ENCODE measurements at places on chromosomes 2 and 18.

DNA sequence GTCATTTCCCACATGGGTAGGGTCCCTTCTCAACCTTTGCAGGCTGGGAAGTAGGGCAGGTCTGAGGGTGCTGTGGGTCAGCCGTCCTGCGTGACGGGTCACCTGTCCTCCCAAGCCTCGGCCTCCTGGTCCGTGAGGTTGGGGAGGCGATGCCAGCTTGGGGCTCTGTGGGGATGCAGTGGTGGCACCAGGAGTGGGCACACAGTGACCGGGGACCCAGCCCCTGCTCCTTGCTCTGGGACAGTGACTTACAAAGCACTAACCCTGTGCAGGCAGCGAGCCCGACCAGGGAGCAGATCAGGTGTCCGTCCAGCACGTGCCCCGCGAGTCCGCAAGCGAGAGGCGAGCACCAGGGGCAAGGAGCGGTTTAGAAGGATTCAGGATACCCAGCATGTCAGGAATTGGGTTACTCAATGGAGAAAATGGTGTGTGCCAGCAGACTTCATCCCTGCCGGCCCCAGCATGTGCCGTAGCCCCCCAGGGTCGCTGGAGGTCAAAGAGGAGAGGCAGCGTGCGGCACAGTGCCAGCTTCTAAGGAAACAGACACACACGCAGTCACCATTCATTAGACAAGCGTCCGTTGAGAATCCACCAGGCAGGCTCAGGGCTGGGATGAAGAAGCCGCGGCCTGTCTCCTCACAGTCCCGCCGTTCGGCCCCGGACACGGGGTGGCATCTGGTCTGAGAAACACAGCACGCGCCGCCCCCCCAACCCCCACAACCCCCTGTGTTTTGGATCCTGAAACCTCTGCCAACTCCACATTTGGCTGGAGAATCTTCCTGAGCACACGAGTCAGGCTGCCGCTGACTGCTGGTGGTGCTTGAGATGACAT is 11.7 kb downstream of the COLEC11 start:
- DNase-seq = no peak

- DNase-seq = no peak
Measured at GRCh38 chr2:171016125-171016524, 87.1 kb downstream of the GORASP2 start.

DNA sequence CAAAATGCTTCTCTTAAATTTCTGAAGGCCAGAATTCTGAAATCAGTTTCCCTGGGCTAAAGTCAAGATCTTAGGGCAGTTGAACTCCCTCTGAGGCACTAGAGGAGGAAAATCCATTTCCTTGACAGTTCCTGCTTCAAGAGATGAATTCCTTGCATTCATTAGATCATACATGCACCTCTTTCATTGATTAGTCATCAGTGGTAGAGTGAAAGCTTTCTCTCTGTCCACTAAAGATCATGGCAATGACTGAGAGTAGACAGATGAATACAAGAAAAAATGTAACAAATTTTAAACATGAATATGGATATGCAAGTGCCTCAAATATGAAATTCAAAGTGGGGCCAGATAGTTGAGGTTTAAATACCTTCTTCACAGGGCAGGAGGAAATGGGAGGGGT is 693.4 kb upstream of the TMEFF2 start:
- DNase-seq = no peak

GRCh38 chr18:11857177-11857887 is 6.1 kb downstream of the CHMP1B start:
- DNase-seq = no peak

- no peak for DNase-seq
Measured at GRCh38 chr2:41828052-41828643, 219.7 kb upstream of the PKDCC start.

DNA sequence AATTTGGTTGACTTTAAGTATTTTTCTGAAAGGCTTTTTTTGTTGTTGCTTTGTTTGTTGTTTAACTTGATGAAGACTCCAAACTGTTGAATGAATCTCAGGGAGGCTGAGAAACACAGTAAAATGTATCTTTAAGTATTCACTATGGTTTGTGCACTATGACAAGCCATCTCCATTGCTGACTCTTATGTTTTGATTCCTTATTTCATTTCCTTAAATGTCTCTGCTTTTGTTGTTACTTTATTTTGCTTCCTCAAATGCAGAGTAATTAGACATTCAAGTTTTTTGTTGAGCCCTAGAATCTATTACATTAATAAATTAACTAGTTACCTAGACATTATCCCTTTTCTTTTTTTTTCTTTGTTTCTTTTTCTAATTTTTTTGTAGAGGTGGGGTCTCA is 46.3 kb upstream of the SLC39A10 start:
- no peak for DNase-seq

DNA sequence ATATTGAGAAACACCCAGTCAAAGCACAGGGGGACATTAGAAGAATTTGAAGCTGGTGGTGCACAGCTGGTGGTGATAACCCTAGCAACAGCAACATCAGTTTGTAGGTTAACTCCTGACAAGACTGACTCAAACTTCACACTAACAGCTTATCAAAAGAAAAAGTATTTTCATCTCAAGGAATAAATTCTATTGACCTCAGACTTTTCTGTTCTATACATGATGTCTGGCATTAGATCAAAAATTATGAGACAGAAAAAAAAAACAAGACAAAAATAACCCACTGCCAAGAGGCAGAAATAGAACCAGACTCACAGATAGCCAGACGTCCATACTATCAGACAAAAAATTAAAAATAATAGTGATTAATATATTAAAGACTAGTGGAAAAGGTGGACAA is 126.1 kb downstream of the COL6A3 start:
- no peak for DNase-seq
